ENCODE measurements at places on chromosomes 3 and 15.

DNA sequence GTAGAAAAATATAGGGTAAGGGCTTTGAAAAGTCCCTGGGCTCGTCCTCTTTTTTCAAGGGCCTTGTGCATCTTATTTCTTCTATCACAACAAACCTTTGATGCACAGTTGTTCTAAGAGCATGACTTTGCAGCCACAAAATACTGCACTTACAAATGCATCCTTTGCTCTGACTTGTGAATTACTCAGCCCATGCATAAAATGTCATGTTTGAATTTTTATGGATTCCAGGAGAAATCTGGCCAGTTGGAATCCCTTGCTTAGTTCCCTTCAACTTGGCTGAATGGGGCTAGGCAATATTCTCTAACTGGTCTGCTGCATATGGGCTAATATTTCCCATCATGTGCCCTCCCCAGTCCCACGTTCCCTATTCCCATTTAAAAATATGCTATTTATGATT lies 523.9 kb upstream of the RGMA start:
- DNase-seq = no peak

DNA sequence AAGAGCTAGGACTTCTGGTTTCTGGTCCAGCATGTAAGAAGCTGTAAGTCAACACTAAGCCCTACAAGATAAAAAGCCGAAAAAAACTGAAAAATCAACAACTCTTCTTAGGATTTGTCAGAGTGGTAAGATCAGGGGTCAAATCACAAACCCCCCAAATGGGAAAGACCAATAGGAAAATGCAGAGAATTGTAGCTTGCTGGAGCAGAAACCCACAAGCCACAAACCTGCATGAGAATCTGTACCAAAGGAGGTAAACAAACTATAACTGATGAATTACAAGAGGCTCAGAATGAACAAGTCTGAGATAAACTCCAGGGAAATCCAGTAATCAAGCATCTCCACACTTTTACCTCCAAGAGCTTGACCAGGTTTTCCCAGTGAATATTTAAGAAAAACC lies 36.0 kb downstream of the RFX7 start:
- no peak for DNase-seq

GRCh38 chr3:139301183-139301582 lies 42.6 kb upstream of the MRPS22 start:
- no peak for DNase-seq

DNA sequence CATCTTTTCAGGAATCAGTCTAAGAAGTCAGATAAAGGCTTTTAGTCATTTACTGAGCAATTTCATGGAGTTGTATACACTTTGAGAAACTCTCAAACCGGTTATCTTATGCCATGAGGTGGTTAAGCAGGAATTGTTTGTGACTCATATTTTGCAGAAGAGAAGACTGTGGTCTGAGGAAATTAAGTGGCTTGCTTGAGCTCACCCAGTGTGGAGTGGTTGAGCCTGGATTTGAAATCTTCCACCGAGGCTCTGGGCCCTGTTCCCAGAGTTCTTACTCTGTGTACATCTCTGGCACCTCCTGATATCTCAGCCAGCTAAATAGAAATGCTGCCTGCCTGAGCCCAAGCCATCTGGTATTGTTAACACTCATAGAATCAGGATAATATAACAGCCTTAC lies 37.8 kb upstream of the BCL6 start:
- no peak for DNase-seq

GRCh38 chr3:159366476-159366875 lies 564.6 kb downstream of the MFSD1 start:
- DNase-seq = no peak

DNA sequence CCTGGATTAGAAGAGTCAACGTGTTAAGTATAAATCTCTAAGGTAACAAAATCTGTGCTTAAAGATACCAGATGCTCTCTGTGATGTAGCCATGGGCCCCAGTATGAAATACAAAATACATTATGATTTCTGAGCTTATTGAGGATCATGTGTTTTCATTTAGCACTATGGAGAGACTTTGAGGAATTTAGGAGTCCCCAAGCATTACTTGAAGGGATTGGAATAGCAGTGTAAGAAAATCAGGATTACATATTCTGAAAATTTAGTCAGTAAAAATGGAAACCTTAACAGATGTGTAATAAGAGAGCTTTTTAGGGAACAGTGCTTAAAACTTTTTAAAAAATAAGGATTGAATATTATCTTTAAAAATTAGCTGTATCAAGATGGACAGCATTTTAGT lies 35.5 kb downstream of the ECT2 start:
- no peak for DNase-seq

DNA sequence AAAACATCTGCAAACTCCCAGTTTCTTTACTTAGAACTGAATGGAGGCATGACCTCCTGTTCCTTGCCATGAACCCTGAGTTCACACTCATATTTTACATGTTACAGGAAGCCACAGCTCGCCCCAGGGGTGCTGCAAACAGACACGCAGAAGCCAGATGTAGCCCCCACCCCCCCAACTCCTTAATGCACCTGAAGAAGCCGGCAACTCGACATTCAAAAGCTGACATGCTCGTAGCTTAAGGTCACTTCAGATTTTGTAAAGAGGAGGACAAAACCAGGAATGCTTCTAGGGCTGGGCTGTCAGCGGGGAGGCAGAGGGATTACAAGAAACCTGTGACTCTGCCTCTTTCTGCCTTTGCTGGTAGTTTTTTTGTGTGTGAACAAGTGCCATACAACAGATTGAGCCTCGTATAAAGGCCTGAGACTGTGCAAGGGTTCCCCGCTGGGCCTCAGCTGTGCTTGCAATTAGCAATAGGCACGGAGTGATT lies 42.0 kb upstream of the FEZF2 start:
- DNase-seq = no peak

- DNase-seq = no peak
These were observed 235.4 kb downstream of the PYDC2 start for GRCh38 chr3:191696348-191696747.

DNA sequence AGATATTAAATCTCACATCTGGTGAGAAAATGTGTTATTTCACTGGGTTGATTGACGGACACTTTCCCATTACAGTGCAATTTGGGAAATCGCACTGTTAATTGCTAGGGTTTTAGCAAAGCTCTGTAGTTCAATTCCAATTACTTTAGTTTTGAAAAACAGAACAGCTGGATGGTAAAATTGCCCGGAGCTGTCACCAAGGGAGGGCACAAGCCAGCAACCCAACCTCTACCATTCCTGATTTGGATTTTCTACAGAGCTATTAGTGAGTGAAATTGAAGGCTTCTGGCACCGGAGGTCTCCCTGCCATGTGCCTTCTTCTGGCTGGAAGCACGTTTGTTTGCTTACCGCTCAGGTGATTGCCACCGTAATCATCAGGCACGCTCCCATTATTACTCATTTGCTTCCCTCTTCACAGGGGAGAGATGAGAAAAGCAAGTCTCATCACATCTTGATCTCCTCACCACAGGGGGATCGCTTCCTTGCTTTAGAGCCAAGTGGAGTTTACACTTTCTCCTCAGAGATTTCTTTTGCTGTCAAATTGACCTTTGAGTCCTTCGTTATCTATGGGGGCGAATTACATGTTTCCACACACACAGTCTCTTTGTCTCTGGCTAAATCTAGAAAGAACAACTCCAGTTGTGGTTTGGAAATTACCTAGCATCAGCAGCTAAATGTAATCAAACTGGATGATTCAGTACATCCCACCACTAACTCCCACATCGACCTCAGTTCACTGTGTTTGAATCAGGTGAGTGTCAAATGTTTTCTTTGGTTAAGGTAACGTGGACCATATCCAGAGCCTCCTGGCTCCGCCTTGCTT lies 421.7 kb upstream of the GOLIM4 start:
- no peak for DNase-seq

DNA sequence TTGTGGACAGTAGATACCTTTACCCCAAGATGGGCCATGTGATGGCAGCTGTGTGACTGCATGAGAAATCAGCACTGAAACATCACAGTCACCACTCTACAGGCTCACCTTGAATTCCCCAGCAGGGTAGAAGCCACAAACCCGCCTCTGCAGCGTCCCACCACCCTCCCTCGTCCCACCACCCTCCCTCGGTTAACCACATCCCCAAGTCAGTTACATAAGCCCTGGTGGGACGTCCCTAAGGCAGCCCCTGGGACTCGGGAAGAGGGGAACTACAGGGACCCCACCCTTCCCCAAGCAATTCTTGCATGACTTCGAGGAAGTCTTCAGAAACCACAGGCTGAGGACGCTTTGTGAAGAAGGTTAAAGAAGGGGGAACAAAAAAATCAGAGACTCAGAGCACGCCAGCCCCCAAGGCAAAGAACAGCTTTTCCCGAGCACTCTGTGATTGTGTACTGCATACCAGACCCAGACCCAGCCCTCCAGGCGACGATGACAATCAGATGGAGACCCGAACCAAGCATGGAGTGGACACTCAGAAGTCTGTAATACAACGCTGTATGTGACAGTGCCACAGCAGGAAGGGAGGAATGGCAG lies 60.5 kb downstream of the SH3BP5 start:
- DNase-seq = peak; percentile 79

DNA sequence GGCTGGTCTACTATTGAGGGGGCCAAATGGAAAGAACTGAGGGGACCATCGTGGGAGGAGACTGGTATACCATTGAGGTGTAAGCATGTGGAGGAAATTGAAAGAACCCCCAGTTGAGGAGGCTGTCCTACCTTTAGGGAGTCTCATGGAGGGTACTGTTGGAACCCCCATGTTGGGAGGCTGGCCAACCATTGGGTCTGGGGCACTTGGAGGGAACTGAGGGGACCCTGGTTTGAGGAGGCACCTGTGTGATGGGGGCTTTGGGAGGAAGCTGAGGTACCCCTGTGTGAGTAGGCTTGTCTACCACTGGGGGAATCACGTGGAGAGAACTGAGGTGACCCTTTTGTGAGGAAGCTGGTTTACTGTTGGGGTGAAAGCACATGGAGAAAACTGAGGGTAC lies 157.5 kb downstream of the FBLN2 start:
- DNase-seq = peak; percentile 5

GRCh38 chr3:117131259-117131658 lies 421.7 kb downstream of the TUSC7 start:
- DNase-seq = no peak

DNA sequence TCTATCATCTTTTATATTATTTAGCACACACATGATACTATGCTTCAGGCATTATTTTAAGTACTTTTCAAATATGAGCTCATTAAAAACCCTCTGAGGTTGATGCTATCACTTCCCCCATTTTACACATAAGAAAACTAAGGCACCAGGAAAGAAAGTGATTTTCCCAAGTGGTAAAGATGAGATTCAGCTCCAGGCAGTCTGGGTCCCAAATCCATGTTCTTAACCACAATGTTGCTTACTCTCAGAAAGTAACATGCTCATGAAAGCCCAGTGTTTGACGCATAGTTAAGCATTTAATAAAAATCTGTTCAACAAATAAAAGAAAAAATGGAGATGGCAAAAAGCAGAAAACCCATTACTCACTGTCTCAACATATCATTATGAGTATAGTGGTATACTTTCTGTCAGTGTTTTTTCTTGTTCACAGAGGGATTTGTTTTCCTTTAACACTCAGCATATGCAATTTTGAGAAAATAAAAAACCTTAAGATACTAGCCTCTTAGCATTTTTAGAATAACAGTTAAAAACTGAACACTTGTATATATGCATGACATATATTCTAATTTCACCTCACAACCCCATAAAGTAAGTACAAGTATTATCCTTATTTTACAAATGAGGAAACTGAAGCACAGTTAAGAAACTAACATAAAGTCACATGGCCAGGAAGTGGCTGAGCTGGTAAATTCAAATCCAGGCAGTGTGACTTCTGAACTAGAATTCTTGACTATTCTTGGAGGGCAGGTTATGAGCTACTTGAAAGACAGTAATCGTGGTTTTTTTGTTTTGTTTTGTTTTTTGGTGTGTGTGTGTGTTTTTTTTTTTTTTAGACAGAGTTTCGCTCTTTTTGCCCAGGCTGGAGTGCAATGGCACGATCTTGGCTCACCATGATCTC lies 10.4 kb downstream of the PEAK1 start:
- no peak for DNase-seq

DNA sequence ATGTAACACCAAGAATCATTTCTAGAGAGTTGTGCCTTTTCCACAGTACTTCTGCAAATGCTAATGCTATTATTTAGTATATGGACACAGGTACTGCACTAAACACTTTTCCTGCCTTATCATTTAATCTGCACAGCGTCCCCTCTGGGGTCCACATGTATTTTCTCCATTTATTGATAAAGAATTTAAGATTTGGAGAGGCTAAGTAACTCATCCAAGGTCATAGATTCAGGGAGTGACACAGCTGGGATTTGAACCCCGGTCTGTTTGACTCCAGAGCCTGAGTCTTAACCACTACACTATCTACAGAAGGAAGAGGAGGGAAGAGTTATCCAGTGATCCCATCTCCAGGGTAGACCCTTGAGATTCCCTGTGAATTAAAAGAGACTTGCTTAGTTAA lies 24.9 kb upstream of the TPRG1 start:
- DNase-seq = no peak

DNA sequence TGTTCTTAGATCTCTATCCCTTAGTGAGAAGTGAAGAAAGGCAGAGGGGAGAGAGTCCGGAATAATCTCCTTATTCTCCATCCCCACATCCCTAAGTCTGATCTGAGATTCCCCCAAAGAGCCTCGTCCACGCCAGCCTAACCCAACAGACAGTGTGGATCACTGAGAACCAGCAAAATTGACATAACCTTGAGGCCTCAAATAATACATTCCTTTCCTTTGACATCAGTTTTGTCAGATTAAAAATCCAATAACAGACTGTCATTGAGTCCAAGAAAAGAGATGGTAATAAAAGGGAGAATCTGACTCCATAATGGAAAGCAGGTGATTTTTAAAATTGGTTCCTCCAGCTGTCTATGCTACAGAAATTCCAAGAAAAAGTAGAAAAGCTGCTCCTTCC lies 7.7 kb upstream of the SIAH2 start:
- DNase-seq = no peak

DNA sequence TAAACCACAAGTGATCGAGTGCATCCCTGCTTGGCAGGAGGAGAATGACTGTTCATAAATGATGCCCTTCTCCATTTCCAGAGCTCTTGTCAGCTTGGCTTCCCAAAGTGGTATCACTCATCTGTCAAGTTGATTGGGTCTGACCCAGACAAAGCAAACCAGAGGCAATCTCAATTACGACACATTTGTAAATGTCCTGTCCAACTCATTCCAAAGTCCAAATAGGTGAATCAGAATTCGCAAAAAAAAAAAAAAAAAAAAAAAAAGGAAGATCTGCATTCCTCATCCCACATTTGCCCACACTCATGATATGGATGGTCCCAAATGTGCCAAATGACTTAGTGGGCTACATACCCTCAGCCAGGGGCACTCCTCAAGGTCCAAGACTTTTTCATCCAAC lies 91.9 kb downstream of the LRRC3B start:
- DNase-seq = no peak

DNA sequence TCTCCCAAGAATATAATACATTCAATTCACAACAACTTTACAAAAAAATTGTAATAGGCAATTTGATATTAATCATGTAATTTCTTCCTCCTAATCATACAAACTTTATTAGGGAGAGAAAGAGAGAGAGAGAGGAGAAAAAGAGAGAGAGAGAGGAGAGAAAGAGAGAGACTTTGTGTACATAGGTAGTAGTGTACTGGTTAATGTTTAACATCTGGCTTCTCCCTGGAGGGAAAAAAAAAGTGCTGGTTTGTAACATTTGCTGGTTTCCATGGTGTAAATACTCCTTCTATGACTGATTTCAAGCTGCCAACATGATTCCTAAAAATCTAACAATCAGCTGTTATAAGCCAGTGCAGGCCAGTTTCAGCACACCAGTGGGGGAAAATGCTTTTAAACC lies 98.0 kb upstream of the ARHGEF26 start:
- DNase-seq = no peak

- no peak for DNase-seq
These were observed 193.4 kb downstream of the PDZRN3 start for GRCh38 chr3:73431183-73431900.

All from activated T-cell treated with anti-CD3 and anti-CD28 coated beads, Interleukin-2, amount 50 U/mL, for 24 hours (primary cell).